Bronchial epithelial cell (primary cell): ENCODE measurements at places on chromosomes 1 and 21. TPM values are rescaled to one million over a fixed set of nuclear protein-coding genes. Genes with fewer than 3 reads are reported as not detected.
A peak's percentile ranks its signal among the peaks of the same experiment; 100 is the strongest.

GRCh38 chr1:161080441-161081405 lies 8.6 kb downstream of the NECTIN4 start:
- peak; percentile 82 for DNase-seq

DNA sequence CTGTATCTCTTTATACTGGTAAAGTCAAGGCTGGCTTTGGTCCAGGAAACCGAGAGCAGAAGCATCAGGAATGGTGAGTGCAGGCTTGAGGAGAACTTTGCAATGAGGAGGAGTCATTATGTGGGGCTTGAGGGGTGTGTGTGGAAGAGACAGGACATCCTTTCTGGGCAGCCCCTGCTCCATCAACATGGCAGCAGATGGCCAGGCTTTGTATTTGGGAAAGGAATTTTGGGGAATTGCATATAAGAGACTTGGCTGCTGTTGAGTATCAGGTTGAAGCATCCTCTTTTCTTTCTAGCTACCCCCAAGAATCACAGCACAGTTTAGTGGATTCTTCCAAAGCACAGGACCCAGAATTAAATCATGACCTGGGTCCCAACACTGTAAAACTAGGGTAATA lies 33.4 kb downstream of the VTCN1 start:
- DNase-seq = no peak

- no peak for DNase-seq
Measured at GRCh38 chr1:12166834-12167492, at the start of gene TNFRSF1B. Gene TNFRSF1B, plus strand, starts transcription at chr1:12166991. Its CDS starts 101 bp downstream, at chr1:12167092.

- DNase-seq = peak; percentile 38
Measured at GRCh38 chr1:10960411-10961299, 51.8 kb upstream of the TARDBP start.

The FTCD gene
- not detected in 2 replicates for total RNA-seq

- peak; percentile 97 for DNase-seq
Measured at GRCh38 chr1:13593511-13594131, 10.0 kb downstream of the PDPN start.

GRCh38 chr1:25064465-25065240 lies 134.6 kb upstream of the RUNX3 start:
- no peak for DNase-seq

DNA sequence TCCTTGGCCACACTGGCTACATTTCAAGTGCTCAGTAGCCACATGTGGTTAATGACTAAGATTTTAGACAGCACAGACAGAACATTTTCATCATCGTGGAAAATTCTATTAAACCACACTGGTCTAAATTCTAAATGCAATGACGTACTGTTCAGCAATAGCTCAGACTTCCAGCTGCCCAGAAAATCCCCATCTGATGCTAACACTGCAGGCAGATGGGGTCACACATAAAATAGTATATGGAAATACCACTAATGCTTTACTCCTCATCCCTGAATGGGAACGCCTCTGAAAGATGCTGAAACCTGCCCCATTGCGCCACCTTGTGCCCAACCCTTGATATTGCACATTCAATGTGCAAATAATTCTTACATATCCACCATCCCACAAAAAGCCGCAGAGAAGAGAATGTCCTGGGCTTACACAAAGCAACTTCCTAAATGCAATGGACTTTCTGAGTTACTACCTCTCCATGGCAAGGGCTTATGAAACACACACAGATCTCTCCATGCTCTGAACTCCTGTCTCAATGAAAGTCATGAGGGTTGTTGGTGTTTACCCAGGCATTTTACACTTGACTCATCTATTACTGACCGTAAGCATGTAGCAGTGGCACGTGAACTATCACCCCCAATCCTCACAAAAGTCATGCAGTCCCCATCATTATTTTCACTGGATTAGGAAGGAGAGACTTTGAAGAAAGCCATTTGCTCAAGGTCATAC lies 20.3 kb upstream of the SLC5A9 start:
- peak; percentile 68 for DNase-seq

The TNNT2 gene
- total RNA-seq = 0.26 and 2.0 TPM in 2 replicates

The ESRRG gene
- total RNA-seq = 0.13 TPM in 1 of 2 replicates, not detected in the other

- peak; percentile 45 for DNase-seq
Measured at GRCh38 chr21:35394634-35395369, 345.7 kb upstream of the RUNX1 start.

GRCh38 chr1:180947901-180948640 lies 35.4 kb downstream of the KIAA1614 start:
- no peak for DNase-seq

- peak; percentile 45 for DNase-seq
Measured at GRCh38 chr1:111334169-111334568, 43.5 kb downstream of the CHIA start.

The OR2L13 gene
- not detected in 2 replicates for total RNA-seq

GRCh38 chr1:231919239-231919885 lies 292.8 kb downstream of the DISC1 start:
- DNase-seq = no peak

The TMCC2 gene
- 0.51 and 0.53 TPM in 2 replicates for total RNA-seq

DNA sequence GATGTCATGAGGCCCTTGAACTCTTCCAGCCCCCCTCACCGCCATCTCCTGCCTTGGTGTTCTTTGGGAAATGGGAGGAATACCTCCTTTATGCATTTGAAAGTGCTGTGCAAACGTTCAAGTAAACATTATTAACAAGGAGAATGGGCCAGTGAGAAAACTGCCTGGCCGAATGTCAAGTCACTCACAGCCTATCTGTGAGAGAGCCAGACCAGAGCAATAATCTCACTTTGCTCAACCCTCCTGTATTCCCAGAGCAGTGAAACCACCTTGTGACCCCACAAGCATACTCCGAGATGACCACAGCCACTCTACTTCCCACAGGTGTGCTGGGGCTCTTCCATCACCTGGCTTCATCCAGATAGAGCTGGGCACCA lies 5.2 kb downstream of the TAL1 start:
- no peak for DNase-seq

GRCh38 chr1:39652105-39652504 lies 12.7 kb upstream of the HEYL start:
- DNase-seq = no peak

The OPTC gene
- not detected in 2 replicates for total RNA-seq

GRCh38 chr1:118925651-118926050 lies 62.5 kb downstream of the TBX15 start:
- no peak for DNase-seq

DNA sequence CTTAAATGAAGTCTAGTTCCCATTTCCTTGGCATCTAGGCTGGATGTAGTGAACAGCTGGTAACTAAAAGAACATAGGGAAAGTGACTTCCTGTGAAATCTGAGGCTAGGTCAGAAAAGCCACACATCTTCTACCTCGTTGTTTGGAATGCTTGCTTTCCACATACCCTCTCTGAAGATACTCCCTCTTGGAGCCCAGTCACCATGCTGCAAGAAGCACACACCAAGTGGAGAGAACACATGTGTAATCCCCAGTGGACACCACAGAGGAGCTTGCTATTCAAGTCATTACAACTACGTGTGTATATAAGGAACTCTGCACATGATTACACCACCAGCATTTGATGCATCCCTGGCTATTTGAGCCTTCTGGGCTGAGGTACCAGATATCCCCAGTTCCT lies 125.9 kb downstream of the RGS21 start:
- DNase-seq = no peak

- DNase-seq = peak; percentile 33
Measured at GRCh38 chr1:6783936-6784559, 1.2 kb upstream of the CAMTA1 start.

GRCh38 chr1:15177710-15178166 lies 24.2 kb downstream of the TMEM51 start:
- no peak for DNase-seq

GRCh38 chr21:32523988-32524719 lies 61.2 kb downstream of the TCP10L start:
- peak; percentile 78 for DNase-seq

DNA sequence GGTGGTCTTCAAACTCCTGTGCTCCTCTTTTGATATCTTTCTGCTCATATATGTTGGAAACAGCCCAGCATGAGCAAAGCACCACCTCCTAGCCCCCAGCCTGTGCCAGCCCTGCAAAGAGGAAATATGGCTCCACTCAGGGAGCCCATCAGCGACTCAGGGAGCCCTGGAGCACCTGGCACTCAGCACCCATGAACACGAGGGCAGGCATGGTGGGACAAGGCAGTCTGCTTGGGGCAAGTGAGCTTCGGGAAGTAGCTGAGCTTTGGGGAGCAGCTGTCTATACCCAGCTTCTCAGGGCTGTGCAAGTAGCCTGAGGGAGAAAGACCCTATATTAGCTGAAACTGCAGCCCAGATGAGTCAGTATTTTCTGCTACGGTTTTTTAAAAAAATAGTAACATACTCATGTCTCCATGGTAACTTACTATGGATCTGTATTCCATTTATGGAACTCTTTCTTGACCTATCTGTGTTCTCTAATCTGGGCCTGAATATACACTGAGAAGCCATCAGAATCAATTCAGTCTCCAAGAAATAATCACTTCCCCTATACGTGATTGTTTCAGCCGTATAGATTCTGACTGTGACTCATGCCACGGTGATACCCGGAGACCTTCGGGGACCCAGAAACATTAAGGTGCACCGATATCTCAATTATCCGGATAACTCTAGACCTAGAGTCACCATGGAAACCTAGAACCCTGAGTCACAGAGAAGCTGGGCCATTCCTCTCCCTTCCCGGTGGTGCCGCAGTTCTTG lies 1.5 kb upstream of the ETS2 start:
- DNase-seq = no peak

DNA sequence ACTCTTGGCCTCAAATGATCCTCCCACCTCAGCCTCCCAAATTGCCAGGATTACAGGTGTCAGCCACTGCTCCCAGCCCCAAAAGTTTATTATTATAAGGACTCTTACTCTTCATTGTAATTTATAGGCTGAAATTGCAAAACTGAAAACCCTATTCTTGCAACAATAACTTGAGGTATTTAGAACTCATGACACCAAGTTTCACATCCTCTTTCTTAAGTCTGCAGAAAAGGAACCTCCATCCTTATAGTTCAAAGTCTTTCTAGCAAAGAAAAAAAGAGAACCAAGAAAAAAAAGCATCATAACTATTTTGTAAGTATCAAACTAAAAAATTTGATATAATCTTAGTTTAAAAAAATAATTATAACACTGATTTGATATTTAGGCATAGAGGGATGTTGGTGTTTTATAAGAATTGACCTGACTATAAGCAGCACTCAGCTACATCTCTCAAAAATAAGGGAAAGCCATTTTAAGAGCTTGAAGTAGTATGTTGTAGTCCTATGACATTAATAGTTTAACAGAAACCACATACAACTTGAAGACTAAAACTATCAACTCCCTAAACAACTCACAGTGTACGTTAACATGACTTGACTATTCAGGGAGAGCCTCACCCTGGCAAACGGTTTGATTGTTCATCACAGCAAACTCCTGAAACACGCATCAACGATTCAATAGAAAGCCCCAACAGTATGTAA lies 122.4 kb downstream of the AKT3 start:
- no peak for DNase-seq
